T-cell (primary cell): ENCODE measurements at places on chromosomes 7 and 10.

GRCh38 chr10:71243756-71244395 lies 31.5 kb downstream of the UNC5B start:
- no peak for DNase-seq

GRCh38 chr7:47416492-47417480 lies 165.1 kb downstream of the TNS3 start:
- DNase-seq: no peak

DNA sequence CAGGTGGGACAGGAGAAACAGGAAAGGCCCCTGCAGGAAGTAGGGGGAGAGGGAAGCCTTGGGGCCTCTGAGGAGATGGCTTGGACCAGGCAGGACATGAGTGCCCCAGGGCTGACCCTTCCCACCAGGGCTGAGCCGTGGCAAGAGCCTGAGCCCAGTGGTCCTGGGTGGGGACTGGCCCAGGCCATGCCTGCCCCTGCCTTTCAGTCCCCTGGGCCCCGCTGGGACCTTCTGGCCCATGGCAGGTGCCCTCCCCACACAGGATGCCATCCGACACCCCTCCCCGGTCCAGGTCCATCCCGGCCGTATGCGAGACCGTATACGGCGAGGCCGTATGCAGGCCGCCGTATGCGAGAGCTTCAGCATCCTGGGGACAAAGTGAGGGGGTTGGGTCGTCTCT lies 2.0 kb downstream of the GRIFIN start:
- no peak for DNase-seq

- DNase-seq: no peak
Measured at GRCh38 chr10:554182-554848, 135.2 kb downstream of the DIP2C start.

- DNase-seq: no peak
Measured at GRCh38 chr10:111871458-111871857, 312.1 kb downstream of the GPAM start.

- DNase-seq: peak; percentile 55
Measured at GRCh38 chr10:110207805-110208613, 604 bp downstream of the MXI1 start.

GRCh38 chr7:30476459-30477145 lies 2.0 kb downstream of the NOD1 start:
- DNase-seq: no peak

- no peak for DNase-seq
Measured at GRCh38 chr7:98227939-98228338, 16.7 kb downstream of the BHLHA15 start.

DNA sequence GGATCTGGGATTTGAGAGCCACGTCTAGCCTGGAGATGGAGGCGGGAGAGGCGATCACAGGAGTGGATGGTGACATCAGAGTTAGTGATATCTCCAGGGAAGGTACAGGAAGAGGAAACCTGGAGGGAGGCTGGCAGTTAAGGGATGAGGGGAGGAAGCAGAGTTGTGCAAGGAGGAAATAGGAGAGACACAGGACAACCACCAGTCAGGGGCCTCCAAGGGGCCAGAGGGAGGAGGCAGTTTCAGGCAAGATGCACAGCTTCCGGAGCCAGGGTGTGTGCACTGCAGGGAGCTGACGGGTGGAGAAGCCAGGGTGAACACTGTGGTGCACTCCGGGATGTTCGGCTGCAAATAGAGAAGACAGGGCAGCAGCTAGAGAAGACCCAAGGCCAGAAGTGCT lies 141.2 kb downstream of the GLI3 start:
- no peak for DNase-seq

DNA sequence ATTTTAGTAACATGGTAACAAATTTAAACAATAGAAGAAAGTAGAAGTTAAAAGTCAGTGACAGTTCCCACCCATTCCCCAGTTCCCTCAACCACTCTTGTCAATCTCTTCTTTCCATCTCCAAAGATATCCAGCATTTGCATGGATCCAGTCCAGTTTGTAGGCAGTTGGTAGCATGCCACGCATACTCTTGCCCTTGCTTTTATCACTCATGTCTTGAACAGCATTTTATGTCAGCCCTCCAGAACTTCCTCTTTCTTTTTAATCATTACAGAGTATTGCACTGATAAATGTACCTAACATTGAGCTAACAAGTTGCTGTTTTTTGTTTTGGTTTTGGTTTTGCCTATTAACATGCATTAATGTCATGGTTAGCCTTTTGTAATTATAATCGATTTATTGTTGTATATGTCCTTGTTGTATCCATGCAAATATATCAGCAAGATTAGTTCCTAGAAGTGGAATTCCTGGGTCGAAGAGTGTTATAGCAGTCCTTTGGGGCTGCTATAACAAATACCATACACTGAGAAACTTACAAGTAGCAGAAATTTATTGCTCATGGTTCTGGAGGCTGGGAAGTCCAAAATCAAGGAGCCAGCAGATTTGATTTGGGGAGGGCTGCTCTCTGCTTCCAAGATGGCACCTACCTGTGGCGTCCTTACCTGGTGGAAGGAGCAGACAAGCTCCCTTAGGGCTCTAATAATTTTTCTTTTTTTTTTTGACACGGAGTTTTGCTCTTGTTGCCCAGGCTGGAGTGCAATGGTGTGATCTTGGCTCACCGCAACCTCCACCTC lies 25.7 kb downstream of the CHST3 start:
- DNase-seq: no peak

DNA sequence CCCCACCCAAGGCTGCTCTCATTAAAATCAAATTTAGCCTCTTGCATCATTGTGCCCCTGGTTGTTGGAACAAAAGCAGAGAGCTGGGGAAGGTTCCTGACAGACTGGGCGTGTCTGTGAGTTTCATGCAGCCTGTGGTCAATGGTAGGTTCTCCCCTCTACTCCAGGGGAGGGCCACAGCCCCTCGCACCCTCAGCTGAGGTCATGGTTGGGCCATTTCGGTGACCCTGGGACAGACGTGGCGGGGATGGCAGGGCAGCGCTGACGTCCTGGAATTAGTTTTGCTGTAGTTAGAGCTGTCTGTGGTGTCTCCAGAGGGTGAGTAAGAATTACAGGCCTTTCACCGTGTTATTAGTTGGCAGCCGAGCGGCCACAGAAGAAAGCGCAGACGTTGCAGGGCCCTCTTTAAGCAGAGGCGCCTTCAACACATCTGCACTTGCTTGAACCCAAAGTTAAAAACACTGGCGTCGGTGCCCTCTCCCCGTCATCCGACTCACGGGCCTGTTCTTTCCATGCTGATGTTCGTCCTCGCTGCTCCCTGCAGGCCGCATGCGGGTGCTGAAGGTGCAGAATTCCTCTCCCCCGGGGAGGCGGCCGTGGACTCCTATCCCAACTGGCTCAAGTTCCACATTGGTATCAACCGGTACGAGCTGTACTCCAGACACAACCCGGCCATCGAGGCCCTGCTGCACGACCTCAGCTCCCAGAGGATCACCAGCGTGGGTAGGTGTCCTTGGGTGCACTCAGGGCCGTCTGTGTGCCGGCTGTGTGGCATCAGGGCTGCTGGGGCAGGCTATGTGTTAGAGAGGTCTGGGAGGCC lies 2.8 kb downstream of the FAM20C start:
- DNase-seq: no peak

DNA sequence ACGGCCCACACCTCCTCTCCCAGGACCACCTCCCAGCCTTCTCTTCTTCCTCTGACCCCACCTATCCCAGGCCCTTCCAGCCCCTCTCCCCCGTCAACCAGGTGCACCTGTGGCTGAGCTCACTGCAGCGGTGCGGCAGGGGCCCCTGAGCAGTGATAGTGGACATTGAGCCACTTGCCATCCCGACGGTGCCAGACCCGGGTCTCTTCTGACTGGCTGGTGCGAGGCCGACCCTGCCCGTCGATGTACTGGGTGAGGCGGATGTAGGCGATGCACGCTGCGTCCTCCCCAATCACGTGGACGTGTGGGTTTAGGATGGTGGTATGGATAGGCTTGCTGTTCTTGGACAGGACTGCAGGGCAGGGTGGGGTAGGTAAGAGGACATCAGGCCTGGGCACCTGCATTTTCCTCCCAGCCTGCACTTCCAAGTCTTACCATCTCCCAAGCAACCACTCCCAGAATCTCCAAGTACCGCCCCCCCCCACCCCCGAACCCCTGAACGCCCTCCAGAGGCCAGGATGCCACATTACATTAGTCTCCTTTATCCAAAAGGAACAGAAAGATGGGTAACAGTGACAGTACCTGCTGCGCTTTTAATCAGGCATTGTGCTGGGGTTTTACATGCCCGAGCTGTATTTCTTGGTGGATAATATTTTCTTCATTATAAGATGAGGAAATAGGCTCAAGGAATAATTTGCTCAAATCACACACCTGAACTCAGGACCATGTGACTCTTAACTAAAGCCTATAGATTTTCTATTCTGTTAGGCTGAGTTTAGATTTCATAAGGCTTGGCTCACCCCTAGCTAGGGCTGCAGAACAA lies 3.7 kb upstream of the NDST2 start:
- DNase-seq: no peak

DNA sequence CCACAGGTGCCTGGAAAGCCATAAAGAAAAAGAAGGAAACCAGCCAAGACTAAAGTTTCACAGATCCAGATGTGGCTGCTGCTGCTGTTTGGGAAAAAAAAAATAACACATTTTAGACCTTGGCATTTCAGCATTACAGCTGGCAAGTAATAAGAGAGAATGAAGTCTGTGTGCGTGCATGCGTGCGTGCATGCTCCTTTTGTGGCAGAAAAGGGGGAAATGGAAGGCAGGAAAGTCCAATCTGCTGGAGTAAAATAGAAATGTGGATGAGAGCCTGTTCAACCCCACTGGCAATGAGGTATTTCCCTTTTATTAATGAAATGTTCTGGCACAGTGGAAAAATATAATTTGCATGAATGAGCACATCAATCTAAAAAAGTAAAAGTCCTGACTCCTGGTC lies 137.0 kb upstream of the SEMA3A start:
- no peak for DNase-seq

GRCh38 chr7:113824117-113824823 lies 94.5 kb downstream of the PPP1R3A start:
- DNase-seq: no peak
